ENCODE measurements at places on chromosomes 1 and 21.

DNA sequence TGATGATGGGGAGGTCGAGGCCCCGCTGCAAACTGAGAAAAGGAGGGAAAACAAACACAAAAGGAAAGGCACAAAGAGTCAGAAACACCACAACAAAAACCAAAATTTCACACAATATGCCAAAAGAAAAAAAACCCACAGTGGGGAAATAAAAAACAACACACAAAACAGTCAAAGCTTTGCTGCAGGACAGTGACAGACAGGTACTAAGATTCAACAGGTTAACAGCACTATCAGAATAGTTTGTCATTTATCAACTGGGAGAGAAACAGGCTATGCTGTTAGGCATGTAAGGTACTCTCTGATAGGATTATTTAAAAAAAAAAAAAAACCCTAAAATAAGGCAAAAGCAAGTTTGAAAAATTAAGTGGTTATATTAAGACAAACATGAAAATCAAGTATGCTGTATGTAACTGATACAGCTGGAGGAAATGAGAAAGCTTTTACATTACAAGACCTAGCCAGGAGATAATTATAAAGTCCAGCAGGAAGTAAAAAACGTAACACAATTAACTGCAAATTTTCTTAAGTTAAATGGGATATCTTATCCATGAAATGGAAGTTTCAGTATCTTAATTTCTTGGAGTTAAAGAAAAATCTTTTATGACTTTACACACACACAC, 179.0 kb downstream of the EIF4G3 start:
- DNase-seq = no peak

- peak; percentile 3 for DNase-seq
These were observed 53.0 kb upstream of the DESI2 start for GRCh38 chr1:244599937-244600350.

DNA sequence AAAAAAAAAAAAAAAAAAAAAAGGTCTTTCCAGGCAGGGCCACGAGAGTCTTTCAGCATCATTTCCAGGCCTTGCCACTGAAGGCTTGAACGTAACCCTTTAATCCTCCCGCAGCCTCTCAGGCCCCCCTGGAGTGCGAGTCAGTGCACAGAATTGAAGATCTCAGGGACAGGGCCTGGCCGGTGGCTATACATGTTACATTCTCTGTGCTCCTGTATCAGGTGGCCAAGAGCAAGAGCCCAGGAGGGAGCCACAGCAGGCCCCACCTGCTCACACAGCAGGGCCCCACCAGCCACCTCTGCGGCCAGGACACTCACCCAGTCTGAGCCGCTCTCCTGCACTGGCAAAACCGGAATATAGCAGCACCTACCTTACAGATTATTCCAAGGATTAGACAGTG, 34.1 kb upstream of the SLC25A33 start:
- no peak for DNase-seq

DNA sequence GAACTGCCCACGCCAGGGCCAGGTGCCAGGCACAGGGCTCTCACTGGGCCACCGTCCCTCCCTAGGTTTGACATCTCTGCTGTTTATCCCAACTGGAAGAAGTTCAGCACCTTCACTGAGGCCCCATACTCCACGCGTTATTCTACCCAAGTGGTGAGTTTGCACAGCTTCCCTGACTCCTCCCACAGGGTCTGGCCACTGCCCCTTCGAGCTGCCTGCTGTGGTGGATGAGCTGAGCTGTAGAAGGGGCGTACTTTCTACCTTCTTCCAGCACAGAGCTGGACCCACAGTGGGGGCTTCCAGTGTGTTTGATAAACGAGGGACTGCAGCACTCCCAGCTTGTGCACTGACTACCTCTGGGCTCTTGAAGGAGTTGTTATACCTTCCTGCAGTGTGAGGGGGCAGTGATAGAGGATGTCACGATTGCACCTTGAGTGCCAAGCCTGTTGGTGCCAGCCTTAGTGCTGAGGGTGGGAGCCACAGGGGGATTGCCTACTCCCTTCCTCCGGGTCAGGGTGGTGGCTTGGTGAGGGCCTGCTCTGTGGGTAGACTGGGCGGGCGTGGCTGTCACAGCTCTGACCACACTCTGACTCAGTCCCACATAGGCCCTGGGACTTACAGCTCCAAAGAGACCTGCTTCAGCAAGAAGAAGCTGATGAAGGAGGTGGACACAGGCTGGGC, 5.9 kb upstream of the TTC22 start:
- DNase-seq = no peak

DNA sequence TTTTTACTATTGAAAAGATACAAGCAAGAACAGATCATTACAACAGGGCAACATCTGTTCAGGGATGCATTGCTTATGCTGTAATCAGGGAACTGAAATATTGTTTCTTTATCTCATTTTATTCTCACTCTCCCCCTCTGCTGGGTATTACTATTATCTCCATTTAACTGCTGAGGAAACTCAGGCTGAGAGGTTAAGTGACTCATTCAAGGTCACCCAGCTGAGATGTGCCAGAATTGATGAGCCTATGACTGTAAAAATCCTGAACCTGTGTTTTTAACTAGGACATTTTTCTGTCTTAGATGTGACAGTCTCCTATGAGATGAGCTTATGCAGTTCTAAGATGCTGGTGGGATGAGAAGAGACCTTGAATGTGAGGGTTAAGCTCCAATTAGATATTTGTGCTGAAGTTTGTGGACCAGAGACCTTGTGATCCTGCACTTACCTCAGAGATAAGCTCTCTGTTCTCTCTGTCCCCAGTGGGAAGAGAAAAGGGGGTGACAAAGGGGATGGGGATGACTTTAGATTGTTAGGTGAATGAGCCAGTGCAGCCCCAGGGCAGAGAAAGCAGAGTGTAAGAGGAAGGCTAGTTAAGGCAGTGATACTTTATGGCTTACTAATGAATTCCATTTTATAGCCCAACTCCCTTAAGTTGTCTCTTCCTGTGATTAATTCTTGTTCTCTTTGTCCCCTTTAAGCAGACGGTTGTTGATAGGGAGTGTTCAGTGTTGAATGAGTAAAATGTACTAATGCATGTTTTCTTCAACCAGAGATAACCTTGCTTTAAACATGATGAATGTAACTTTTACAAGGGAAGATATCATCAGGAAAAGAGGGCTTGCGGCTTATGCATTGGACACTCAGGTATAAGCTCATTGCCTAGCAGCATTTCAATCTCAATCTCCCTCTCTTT, 111.4 kb downstream of the HLX start:
- DNase-seq = no peak

DNA sequence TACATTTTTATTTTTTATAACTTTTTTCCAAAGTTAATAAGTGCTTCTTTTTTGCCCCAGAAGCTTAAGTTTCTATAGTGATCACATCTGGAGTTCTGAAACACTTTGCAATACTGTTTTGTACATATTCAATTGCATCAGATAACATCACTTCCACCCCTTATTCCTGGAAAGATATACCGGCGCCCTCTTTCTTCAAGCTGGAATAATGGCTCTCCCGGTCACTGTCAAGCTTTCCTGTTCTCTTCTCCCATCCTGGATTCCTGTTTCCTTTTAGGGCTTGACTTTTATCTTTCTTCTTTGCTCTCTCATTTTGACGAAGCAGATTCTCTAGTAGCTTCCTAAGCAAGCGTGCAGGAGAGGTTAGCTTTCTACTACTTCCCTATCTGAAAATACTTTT, 1866.8 kb downstream of the MRPL39 start:
- DNase-seq = no peak

DNA sequence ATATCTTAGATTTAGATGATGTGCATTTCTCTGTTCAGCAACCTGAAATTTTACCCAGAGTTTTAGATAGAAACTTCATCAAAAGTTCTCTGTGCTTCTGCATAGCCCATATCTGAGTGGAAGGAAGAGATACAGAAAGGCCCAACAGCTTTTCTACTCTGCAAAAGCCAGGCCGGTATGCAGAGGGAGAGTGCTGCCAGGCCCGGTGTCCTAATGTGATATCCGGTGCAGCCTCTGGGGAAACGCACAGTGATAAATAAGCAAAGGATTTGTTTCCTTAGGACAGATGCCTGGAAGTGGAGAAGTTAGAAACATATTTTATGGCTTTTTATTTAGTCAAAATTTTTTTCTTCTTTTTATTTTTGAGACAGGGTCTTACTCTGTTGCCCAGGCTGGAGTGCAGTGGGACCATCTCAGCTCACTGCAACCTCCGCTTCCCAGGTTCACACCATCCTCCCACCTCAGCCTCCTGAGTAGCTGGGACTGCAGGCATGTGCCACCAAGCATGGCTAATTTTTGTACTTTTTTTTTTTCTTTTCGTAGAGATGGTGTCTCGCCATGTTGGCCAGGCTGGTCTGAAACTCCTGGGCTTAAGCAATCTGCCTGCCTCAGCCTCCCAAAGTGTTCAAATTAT, 145.8 kb downstream of the PATJ start:
- no peak for DNase-seq

DNA sequence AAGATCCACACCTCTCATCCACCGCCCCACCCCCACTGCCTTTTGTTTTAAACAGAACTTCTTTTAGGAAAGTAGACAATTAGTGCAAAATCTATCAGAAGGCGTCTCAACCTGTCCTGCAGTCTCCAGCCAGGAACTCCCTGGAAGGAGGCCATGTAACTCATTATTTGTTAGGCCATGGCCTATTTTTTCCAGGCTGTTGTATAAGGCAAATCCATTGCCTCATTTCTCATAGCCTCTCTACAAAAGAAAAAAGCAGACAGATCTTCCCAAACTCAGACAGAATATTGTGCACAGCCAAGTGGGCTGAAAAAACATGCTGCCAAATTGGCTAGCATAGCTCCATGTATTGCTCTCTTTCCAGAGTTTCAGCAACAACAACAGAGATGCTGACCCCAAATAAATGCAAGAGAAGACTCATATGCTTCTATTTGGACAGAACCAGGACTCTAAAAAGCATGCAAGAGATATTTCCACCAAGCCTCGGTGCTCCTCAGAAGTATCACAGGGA, 770.7 kb upstream of the CXADR start:
- no peak for DNase-seq

- no peak for DNase-seq
These were observed 80.1 kb downstream of the FOXD2 start for GRCh38 chr1:47517946-47518345.

Data from stimulated activated CD4-positive, alpha-beta T cell treated with anti-CD3 and anti-CD28 coated beads, Interleukin-1b, Interleukin-23, amount 100 ng/mL, for 1 hour (primary cell).